ENCODE measurements at places on chromosomes 3 and 15.

GRCh38 chr15:64690008-64690407, 85.4 kb downstream of the RBPMS2 start:
- H3K27ac ChIP-seq: peak overlapping the region; percentile 84
- DNase-seq: no peak
- H3K4me1 ChIP-seq: peaks cover 17% of the 10 kb centered on the region
- H3K36me3 ChIP-seq: peaks cover 78% of the 10 kb centered on the region
- no peak overlapping the region for H3K4me3 ChIP-seq

GRCh38 chr3:17793542-17794195, 51.2 kb upstream of the TBC1D5 start:
- peaks cover 30% of the 10 kb centered on the region for H3K27me3 ChIP-seq
- DNase-seq: no peak
- H3K4me1 ChIP-seq: no peaks in the 10 kb centered on the region
- no peak overlapping the region for H3K27ac ChIP-seq
- H3K36me3 ChIP-seq: peaks cover 4% of the 10 kb centered on the region
- no peak overlapping the region for H3K4me3 ChIP-seq

DNA sequence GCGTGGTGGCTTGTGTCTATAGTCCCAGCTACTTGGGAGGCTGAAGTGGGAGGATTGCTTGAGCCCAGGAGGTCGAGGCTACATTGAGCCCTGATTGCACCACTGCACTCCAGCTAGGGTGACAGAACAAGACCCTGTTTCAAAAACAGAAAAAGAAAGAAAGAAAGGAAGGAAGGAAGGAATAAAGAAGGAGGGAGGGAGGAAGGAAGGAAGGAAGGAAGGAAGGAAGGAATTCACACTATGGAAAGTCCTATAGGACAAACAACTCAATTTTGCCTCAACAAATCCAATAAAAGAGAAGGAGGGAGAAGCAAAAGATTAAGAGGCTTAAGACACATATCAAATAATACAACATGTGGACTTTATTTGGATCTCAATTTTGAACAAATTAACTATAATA, 16.5 kb upstream of the TCF12 start:
- no peak overlapping the region for H3K4me3 ChIP-seq
- no peak overlapping the region for H3K27ac ChIP-seq
- H3K36me3 ChIP-seq: peaks cover 4% of the 10 kb centered on the region
- no peaks in the 10 kb centered on the region for H3K27me3 ChIP-seq
- H3K4me1 ChIP-seq: peaks cover 7% of the 10 kb centered on the region
- no peak for DNase-seq

GRCh38 chr3:129398803-129399144, 29.7 kb downstream of the EFCAB12 start:
- H3K36me3 ChIP-seq: peaks cover 29% of the 10 kb centered on the region
- H3K4me1 ChIP-seq: peaks cover 44% of the 10 kb centered on the region
- H3K27me3 ChIP-seq: no peaks in the 10 kb centered on the region

DNA sequence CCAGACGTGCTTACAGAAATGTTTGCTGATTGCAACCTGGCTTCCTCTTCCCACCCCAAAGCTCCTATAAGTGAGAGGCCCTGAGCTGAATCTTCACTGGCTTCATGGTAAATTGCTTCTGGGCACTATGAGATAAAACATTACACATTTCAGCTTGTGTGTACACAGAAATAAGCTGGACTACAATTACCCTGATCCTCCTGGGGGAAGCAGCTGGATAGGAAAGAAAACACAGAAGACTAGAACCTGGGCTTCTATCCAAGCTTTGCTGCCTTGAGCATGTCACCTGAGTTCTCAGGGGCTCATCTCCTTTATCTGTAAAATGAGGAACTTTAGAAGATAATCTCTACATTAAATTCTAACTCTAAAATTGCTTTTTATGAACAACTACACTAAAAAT, 40.3 kb downstream of the THBS1 start:
- H3K36me3 ChIP-seq: peaks cover 8% of the 10 kb centered on the region
- no peaks in the 10 kb centered on the region for H3K27me3 ChIP-seq
- no peak overlapping the region for H3K4me3 ChIP-seq
- DNase-seq: no peak

DNA sequence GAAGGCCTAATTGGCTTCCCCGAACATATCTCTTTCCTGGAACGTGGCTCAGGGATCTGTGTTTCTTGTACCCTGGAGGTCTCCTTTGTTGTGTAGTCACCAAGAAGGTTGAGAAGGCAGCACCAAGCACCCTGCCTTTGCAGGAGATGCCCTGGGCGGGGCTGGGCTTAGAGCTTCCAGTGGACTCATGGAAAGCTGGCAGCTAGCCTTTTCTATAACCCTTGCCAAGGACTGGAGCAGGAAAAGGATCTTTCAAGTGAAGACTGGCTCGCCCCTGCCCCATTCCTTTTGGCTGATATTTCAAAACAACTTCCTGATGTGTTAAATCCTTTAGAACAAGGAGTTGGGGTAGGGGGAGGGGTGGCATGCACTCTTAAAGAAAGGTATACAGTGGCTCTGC, 58.9 kb upstream of the EPHA6 start:
- H3K27me3 ChIP-seq: no peaks in the 10 kb centered on the region
- DNase-seq: no peak
- H3K4me1 ChIP-seq: no peaks in the 10 kb centered on the region
- no peak overlapping the region for H3K27ac ChIP-seq
- H3K36me3 ChIP-seq: no peaks in the 10 kb centered on the region

GRCh38 chr3:39207361-39208186, 15.2 kb upstream of the XIRP1 start:
- no peak overlapping the region for H3K27ac ChIP-seq
- no peaks in the 10 kb centered on the region for H3K36me3 ChIP-seq
- no peak overlapping the region for H3K4me3 ChIP-seq
- peaks cover 10% of the 10 kb centered on the region for H3K4me1 ChIP-seq

DNA sequence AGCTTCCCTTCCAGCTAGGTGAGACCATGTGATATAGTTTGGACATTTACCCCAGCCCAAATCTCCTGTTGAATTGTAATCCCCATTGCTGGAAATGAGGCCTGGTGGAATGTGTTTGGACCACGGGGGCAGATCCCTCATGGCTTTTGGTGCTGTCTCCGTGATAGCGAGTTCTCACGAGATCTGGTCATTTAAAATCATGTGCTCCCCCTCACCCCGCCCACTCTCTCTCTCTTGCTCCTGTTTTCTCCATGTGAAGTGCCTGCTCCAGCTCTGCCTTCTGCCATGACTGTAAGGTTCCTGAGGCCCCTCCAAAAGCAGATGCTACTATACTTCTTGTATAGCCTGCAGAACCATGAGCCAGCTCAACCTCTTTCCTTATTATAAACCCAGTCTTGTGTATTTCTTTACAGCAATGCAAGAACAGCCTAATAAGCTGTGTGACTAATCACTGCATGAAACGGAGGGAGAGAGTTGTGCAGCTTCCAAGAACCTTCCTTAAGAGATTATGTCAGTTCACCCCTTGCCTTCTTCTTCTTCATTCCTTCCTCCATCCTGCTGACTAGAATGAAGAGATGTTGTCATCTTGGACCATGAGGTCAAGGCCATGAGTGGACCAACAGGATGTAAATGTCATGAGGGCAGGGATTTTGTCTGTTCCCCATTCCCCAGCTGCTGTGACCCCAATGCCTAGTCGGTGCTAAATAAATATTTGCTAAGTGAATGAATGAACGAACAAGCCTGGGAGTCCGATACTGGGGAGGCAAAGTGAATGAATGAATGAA, 91.0 kb downstream of the CPN2 start:
- no peaks in the 10 kb centered on the region for H3K27me3 ChIP-seq
- peaks cover 10% of the 10 kb centered on the region for H3K4me1 ChIP-seq
- H3K27ac ChIP-seq: no peak overlapping the region
- DNase-seq: no peak
- no peak overlapping the region for H3K4me3 ChIP-seq
- no peaks in the 10 kb centered on the region for H3K36me3 ChIP-seq

DNA sequence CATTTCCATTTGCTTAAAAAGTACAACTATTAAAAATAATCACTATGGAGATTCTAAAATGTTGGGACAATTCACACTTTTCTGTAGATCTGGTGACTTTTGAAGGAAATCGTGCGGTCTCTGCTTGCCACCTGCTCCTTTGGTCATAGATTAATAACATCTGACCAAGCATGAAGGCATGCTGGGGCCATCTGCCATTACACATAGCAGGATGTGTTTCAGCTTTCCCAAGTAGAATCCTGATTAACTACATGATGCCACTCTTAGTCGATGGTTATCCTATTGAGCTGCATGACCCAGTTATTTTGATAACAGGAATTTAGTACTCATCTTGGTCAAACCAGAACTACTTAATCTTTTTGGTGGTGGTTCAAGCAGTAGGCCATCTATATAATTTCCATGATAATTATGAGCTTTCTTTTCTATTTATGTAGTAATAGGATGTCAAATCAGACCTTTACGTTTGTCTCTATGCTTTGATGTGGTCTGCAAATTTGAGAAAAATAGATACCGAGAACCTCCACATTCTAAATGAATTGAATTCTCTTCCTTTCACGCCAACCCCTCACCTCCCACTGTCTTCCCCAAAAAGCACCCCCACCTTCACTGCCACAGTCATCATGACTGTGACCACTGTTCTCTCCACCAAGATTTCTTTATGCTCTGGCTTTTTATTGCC, 158.1 kb downstream of the DIPK2A start:
- DNase-seq: no peak
- no peak overlapping the region for H3K27ac ChIP-seq
- H3K27me3 ChIP-seq: peaks cover 6% of the 10 kb centered on the region
- H3K4me3 ChIP-seq: no peak overlapping the region

- peak overlapping the region; percentile 1 for H3K4me3 ChIP-seq
- no peak for DNase-seq
- peak overlapping the region; percentile 100 for H3K27ac ChIP-seq
Observed at GRCh38 chr3:122678506-122678905, 2.1 kb upstream of the PARP14 start.

- peak overlapping the region; percentile 39 for H3K27ac ChIP-seq
- H3K4me3 ChIP-seq: peak overlapping the region; percentile 8
- peaks cover 61% of the 10 kb centered on the region for H3K4me1 ChIP-seq
- H3K36me3 ChIP-seq: no peaks in the 10 kb centered on the region
- no peak for DNase-seq
- H3K27me3 ChIP-seq: no peaks in the 10 kb centered on the region
Observed at GRCh38 chr3:42024591-42025351, 62.9 kb upstream of the ULK4 start.

GRCh38 chr3:120137548-120137947, 43.3 kb upstream of the GSK3B start:
- DNase-seq: no peak
- H3K36me3 ChIP-seq: no peaks in the 10 kb centered on the region
- no peak overlapping the region for H3K4me3 ChIP-seq
- no peaks in the 10 kb centered on the region for H3K4me1 ChIP-seq
- peaks cover 1% of the 10 kb centered on the region for H3K27me3 ChIP-seq
- H3K27ac ChIP-seq: no peak overlapping the region

GRCh38 chr3:32128936-32129335, 22.5 kb downstream of the GPD1L start:
- no peaks in the 10 kb centered on the region for H3K27me3 ChIP-seq
- H3K4me1 ChIP-seq: peaks cover 26% of the 10 kb centered on the region
- no peak for DNase-seq
- no peak overlapping the region for H3K4me3 ChIP-seq
- H3K27ac ChIP-seq: no peak overlapping the region
- H3K36me3 ChIP-seq: peaks cover 59% of the 10 kb centered on the region

- no peaks in the 10 kb centered on the region for H3K36me3 ChIP-seq
- H3K4me3 ChIP-seq: no peak overlapping the region
- H3K27me3 ChIP-seq: peaks cover 26% of the 10 kb centered on the region
- H3K4me1 ChIP-seq: no peaks in the 10 kb centered on the region
Observed at GRCh38 chr15:94749811-94750617, 518.7 kb downstream of the MCTP2 start.

DNA sequence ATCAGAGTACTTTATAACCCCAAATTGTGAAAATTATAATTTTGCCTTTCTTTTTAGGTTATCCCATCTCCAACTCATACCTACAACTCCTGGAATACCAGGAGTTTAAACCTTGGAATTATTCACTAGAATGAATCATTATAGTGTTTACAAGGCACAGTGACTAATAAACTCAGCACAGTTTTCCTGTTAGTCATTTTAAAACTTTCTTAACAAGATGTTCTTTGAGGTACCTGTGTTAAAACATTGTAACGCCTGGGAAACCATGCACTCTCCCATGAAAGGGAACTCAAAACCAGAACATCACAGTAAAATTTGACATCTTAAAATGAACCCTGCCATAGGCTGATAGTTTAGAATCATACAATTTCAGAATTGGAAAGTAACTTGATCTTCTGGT, 132.4 kb upstream of the OSTN start:
- no peak for DNase-seq
- no peak overlapping the region for H3K4me3 ChIP-seq
- no peaks in the 10 kb centered on the region for H3K4me1 ChIP-seq
- H3K27me3 ChIP-seq: no peaks in the 10 kb centered on the region

All from naive thymus-derived CD8-positive, alpha-beta T cell (primary cell).